AG09319 (cell line): ENCODE measurements at places on chromosomes 3 and 15.

DNA sequence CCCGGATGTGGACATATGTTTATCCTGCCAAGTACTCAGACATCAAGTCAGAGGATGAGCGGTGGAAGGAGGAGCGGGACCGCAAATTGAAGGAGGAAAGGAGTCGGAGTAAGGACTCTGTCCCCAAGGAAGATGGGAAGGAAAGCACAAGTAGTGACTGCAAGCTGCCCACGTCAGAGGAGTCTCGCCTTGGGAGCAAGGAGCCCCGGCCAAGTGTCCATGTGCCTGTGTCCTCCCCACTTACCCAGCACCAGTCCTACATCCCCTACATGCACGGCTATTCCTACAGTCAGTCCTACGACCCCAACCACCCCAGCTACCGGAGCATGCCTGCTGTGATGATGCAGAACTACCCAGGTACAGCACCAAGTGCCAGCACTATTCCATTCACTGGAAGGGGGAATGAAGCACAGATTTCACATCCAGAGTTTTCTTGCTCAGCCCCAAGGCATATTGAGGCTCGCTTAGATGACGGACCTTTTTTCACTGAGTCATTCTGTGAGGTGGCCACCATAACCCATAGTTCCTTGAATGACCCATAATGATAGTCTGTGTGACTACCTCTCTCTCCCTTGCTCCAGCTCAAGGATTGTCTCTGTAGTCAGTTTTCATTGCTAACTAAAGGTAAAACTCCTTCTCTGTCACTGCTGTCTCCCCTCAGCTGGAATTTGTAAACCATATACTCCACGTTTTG, 97.1 kb downstream of the RBPMS2 start:
- no peak for DNase-seq

GRCh38 chr3:8879347-8879944, 83.8 kb downstream of the RAD18 start:
- DNase-seq = no peak

DNA sequence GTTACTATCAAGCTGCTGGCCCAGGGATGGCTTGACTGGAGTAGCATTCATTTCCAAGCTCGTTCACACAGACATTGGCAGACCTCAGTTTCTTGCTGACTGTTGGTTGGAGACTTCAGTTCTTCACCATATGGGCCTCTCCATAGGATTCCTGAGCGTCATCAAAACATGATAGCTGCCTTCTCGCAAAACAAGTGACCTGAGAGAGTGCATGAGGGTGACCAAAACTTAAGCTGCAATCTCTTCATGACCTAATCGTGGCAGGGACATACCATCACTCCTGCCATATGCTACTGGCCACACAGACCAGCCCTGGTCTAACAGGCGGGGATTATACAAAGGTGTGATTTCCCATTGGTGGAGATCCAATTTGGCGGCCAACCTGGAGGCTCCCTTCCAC, 46.0 kb upstream of the C3orf22 start:
- DNase-seq = no peak

- DNase-seq = no peak
Measured at GRCh38 chr3:151871639-151872468, 1.6 kb upstream of the SUCNR1 start.

DNA sequence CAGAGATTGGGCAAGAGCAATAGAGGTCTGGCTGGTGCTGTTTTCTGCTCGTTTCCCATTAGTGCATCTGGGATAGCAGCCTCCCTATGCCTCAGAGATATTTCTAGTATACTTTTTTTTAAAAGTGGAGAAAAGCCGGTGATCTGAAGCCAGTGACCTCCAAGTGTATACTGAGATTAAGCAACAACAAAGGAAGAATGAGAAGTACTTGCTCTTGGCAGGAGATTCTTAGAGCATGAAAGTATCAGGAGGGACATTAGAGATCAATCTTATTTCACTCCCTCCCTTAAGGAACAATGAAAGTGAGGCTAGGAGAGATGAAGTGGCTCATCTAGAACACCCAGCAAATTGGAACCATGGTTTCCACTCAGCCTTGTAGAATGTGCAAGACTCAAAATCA, 423.3 kb downstream of the SOX2 start:
- DNase-seq = no peak

- no peak for DNase-seq
Measured at GRCh38 chr3:93904568-93904967, 69.1 kb downstream of the PROS1 start.

DNA sequence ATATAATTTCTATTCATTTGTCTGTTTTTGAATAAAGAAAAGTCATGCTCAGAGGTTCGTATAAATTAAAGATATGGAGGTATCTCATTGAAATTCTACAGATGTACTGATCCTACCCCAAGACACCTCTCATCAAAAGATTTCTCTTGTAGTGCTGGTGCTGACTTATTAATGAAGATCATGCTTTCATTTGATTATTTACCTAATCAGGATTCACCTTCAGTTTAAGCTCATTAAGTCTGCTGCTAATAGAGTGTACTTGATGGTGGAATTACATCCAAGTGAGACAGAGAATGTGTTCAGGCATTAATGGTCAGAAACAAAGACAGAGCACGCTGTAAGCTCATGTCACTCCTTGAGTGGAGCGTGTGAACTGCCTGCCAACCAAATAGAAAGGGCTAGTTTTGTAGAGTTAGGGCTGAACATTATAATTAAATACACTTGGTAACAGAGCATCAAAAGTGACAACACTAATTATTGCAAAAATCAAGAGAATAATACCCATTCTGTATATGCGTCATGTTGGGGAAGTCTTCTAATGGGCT, 45.5 kb downstream of the KBTBD12 start:
- no peak for DNase-seq
